GM04503 (cell line): ENCODE measurements at places on chromosomes 4 and X.
A peak's percentile ranks its signal among the peaks of the same experiment; 100 is the strongest.

GRCh38 chrX:40952855-40953254 lies 132.4 kb upstream of the USP9X start:
- no peak for DNase-seq

- DNase-seq, result peak; percentile 79
Measured at GRCh38 chr4:168856312-168856711, 153.7 kb downstream of the CBR4 start.

DNA sequence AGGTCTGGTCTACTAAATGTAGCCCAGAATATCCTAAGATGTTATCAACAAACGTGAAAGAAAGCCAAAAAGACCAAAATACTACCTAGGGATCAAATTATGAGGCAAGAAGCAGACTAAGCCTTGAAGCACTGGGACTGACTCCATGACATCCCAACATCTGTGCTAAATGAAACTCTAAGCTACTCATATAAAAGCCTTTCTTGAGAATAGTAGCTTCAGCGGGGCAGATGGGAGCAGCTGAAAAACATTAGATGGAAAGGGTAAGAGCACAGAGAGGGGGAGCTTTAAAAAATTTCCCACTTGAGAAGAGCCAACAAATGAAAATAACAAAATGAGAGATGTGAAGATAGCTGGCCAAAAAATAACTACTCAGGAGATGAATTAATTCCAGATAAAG lies 81.7 kb downstream of the MAD2L1 start:
- DNase-seq, result no peak

DNA sequence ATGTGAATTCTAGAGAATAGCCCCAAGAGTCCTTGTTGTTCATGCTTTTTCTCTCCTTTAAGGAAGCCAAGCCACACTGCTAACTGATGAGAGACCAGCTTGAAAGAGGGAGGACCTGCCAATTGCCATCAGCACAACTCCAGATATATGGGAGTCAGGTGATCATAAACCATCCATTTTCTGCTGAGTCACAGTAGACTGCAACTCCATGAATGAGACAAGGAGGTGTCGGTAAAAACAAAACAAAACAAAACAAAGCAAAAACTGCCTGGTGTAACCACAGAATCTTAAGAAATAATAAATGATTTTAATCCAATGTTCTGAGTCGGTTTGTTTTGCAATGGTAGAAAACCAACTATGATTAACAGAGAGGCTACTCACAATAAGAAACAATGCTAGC lies 837.3 kb downstream of the PCDH7 start:
- DNase-seq, result no peak

DNA sequence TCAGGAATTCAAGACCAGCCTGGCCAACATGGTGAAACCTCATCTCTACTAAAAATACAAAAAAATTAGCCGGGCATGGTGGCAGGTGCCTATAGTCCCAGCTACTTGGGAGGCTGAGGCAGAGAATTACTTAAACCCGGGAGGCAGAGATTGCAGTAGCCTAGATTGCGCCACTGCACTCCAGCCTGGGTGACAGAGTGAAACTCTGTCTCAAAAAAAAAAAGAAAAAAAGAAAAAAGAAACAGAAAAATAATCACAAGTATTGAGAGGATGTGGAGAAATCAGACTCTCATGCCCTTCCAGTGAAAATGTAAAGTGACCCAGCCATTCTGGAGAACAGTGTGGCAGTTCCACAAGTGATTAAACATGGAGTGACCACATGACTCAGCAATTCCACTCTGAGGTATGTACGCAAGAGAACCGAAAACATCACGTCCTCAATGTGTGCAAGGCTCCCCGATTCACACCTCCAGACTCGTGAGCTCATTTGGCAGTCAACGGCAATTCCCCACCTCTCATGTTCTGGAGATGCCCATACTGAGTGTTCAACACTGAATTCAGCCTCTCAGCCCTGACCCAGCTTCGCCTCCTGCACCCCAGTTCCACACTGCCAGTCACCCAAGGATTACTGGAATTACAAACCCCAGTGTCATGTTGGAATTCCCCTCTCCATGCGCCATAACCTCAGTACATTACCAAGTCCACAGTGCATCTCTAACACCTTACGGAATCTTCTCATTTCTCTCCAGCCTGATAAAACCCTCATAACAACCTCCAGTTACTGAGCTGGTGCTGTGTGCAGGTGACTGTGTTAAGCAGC lies 21.1 kb downstream of the ACOX3 start:
- no peak for DNase-seq

GRCh38 chr4:137266511-137266910 lies 265.8 kb downstream of the PCDH18 start:
- no peak for DNase-seq

DNA sequence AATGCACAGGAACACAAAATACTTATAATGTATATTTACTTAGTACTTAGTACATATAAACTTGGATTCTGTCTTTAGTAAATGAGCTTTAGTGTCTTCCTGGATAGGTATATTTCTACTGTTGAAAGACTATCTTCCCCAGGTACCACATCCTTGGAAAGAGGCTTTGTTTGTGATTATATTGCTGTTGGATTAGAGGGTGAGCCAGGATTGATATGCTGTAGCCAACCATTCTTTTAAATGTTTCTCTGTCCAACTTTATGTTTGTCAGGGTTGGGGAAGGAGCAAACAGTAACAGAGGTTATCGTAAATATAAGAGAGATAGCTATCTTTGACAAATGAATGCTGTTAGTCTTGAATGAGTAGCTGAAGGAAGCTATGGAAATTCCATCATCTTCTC lies 213.2 kb downstream of the SPRY1 start:
- no peak for DNase-seq

DNA sequence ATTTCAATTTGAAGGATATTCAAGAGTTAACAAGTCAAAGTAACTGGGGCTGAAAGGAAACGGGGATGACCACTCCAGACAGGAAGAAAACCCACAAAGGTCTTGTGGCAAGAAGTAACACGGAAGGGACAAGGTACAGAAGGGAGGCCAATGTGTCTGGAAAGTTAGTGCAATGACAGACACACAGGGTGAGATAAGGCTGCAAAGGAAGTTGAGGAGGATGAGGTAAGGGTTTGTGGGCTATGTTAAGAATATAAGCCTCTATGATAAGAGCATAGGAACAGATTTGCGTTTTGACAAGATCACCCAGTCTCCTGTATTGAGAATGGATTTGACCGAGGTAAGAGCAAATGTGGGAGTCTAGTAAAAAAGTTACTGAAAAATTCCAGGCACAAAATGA lies 21.9 kb upstream of the EMCN start:
- no peak for DNase-seq

DNA sequence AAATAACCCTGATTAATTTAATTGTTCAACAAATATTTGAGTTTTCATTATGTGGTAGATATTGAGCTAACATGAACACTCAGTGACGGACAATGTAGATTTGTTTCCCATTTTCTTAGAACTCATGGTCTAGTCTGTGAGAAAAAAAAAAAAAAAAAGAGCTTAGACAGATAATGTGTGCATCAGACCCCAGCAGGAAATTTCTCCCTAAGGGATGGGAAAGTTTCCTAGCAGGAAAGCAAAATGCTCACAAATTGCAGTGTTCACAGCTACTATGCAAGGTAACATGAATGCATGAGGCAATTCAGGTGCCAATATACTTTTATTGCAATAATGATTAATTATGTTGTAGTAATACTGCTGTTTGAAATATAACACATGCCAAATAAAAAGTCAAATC lies 843.2 kb upstream of the SLIT2 start:
- DNase-seq, result no peak

GRCh38 chr4:84994280-84994679 lies 27.8 kb upstream of the WDFY3 start:
- no peak for DNase-seq

GRCh38 chr4:6875431-6875831 lies 34.2 kb upstream of the TBC1D14 start:
- DNase-seq, result no peak

- no peak for DNase-seq
Measured at GRCh38 chr4:148951346-148951745, 509.1 kb upstream of the NR3C2 start.

DNA sequence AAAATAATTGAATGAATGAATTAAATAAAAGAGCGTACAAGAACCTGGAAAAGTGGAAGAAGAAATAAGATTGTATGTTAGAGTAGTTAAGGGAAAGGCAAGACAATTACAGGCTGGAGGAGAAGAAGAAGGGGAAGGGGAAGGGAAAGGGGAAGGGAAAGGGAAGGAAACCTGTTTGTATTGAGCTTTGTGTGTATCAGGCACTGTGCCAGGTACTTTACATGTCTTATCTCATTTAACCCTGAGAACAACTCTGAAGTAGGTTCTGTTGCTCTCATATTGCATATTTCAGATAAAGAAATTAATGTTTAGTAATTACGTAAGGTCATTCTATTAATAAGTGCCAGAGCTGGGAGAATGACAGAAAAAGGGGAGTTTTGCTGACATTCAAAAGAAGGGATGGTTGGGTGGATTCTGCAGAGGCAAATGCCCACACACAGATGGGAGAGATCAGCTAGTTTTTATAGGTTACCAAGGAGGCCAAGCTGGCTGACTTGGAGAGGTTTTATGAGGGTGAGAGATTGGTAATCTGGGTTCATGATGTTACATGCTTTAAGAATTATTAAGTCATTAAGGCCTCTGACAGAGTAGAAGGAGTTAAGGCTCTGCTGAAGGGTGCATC lies 92.3 kb upstream of the LCORL start:
- no peak for DNase-seq

GRCh38 chr4:36477861-36478260 lies 196.4 kb downstream of the DTHD1 start:
- DNase-seq, result no peak

GRCh38 chr4:180634306-180634705 lies 1608.9 kb upstream of the TENM3 start:
- no peak for DNase-seq

DNA sequence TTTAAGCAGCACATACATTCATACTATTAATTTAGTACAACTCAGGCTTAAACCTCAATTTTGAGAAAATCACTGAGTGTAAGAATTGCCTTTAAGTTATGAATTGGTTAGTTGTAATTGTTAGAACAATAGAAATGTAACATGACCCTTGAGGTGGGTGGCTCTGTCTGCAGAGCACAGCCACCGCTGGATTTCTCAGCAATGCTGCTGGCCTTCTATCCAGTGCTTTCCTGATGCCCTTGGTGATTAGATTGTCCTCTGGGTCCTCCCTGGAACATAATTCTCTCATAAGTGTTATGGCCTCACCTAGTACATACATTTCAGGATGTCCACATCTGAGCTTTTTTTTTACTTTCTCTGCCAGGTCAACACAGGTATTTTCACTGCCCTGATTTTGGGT lies 213.2 kb downstream of the SLC7A11 start:
- DNase-seq, result no peak
